ENCODE measurements at places on chromosomes 4 and X.

- no peak for ATAC-seq
These were observed 290.5 kb downstream of the BMPR1B start for GRCh38 chr4:95048296-95048695.

DNA sequence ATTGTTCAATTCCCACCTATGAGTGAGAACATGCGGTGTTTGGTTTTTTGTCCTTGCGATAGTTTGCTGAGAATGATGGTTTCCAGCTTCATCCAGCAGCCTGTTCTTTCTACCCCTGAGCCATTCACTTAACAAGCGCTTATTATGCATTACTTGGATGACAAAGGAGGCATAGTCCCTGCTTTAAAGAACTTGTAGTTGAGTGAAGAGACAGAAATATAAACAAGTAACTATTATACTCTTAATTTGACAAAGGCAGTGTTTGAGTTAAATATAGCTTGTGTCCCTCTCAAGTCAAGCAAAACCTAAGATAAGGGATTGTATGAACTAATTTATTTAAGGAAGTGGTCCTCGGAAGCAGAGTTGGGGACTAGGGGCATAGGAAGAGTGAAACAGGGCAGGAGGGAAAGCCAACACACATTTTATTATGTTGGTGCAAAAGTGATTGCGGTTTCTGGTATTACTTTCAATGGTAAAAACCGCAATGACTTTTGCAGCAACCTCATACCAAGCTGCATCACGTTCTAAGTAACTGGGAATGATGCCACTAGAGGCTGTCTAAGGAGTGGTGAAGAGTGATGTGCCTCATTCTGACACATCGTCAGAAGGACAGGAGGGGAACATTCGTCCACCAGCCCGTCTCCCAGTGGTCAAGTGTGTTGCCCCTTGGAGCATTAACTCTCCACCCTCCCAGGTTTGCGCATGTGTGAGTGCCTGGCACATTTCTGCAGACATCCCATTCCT is 41.8 kb downstream of the QDPR start:
- no peak for ATAC-seq

DNA sequence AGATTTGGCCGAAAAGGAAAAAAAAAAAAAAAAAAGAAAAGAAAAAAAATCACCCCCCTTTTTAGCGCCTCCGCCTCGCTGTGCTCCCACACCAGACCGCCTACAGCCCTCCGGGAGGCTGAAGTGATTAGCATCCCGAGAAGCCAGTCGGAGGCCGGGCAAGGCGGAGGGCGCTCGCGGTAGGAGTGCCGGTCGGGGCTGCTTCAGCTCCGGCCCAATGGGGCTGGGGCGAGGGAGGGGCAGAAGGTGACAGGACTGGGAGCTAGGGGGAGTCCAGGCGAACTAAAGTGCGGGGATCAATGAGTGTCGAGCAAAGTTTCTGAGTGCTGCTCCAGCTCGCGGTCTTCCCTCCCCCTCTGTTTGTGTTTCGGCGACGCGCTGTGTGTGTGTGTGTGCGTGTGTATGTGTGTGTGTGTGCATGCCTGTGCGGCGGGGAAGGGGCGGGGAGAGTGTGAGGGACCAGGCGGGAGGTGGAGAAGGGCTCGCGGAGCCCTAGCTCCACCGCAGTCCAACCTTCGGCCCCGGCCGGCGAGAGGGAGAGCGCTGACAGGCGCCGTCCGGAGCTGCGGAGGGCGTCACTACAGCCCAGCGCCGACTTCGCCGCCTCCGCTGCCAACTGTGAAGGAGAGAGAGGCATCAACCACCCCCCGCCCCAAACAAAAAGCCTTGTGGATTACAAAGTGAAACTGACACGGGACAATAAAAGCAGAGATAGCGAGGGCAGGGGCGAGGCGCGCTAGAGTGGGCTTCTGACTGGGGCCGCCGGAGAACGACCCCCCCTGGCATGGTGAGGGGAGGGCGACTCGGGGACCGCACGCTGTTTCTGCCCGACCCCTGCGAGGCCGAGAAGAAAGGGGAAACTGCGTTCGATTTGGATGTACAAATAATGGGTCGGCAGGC is at the start of gene FAT4:
Gene FAT4 (plus strand): TSS at position 280 of the 900 bp plus-strand sequence. CDS start 1,457 bp downstream, outside the sequence.
- peak; percentile 62 for ATAC-seq

DNA sequence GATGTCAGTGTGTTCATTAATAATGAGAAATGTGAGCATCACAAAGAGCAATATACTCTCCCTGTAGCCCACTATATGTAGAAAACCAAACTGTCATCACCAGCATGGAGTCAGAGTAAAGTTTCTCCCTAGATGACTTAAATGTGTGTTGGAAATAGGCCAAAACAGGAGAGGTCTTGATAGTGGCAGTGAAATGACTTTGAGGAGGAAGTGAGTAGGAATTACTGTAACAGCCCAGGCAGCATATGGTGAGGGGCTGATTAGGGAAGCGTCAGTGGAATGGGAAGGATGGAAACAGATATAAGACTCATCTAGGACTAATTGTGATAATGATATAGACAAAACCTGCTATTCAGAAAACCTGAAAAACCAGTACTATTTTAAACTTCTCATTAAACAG is 83.9 kb downstream of the ATXN3L start:
- ATAC-seq, result no peak

DNA sequence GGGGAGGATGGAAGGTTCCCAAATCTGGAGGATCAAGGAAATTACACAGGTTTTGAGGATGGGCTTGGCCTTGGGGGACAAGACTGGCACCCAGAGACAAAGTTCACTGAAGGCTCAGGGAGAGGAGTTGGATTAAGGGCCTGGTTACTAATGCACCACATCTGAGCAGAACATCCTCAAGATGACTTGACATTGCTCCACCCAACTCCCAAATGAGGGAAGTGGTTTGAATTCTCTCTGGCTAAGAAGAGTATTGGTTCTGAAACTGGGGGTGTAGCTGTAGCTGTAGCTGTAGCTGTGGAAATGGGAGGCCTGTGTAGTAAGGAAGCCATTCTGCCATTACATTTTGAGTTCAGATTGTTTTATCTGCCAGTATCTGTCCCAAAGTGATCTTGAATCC is 129.4 kb downstream of the RASL11B start:
- no peak for ATAC-seq

DNA sequence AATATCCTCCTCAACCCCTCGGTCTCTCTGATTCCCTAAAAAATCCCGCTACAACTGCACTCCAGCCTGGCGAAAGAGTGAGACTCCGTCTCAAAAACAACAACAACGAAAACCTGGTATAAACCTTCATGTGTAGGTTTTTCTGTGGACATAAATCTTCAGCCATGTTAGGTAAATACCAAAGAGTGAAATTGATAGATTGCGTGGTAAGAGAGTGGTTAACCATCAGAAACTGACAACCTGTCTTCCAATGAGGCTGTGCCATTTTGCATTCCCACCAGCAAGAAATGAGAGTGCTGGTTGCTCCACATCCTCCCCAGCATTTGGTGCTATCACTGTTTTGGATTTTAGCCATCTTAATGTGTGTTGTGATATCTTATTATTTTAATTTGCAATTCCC is 10.9 kb downstream of the TBC1D19 start:
- ATAC-seq, result no peak

GRCh38 chrX:153774576-153775292 is 6.1 kb upstream of the SRPK3 start:
- no peak for ATAC-seq

DNA sequence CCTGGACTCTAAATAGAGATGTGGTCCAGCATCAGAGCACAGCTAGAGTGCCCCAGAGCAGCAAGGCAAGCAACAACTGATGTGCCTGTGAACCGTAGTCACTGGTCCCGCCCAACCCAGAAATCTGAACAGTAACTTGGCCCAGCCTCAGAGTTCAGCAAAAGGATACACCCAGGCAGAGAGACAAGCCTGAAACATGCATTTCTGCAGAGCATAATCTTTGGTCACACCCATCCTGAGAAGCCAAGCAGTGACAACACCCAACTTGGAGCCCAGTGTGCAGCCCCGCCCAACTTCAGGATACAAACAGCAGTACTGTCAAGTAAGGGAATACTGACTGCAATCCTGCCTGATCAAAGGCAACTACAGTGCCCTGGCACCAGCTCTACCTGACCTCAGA is 78.9 kb downstream of the CCDC160 start:
- ATAC-seq, result no peak

- ATAC-seq, result no peak
These were observed 21.1 kb downstream of the SLC25A53 start for GRCh38 chrX:104135677-104136076.

- ATAC-seq, result no peak
These were observed 149.2 kb downstream of the CFAP299 start for GRCh38 chr4:80484712-80485111.

DNA sequence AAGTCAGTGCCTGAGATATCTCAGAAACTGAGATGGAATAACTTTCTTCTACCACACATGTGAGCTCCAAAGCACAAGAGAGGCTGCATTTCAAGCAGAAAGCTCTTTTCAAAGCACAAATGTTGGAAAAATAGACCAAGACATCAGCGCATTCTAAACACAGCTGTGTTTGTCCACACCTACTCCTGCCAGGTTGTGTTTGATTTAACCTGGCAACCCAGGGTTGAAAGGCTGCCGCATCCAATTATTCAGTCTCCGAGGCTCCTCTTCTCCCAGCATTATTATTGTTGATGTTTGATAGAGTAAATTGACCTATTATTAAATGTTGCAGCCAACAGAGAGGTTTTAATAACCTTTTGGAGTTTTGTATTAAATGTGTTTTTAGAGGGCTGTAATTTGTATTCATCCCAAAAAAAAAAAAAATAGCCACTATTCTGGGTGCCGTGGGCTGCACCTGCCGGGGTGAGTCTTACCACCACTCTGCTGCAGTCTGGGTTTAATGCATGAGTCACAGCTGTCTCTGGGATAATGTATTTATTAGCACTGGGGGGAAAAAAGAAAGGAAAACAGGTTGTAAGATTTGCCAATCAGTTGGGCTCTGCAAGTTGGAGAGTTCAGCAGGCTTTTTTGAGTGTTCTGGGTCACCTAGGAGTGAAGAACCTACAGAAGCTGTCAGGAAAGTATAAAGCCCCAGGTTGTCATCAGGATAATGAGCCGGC is 105.2 kb upstream of the NOCT start:
- ATAC-seq, result no peak

GRCh38 chr4:8533274-8533865 is 46.8 kb upstream of the GPR78 start:
- no peak for ATAC-seq

DNA sequence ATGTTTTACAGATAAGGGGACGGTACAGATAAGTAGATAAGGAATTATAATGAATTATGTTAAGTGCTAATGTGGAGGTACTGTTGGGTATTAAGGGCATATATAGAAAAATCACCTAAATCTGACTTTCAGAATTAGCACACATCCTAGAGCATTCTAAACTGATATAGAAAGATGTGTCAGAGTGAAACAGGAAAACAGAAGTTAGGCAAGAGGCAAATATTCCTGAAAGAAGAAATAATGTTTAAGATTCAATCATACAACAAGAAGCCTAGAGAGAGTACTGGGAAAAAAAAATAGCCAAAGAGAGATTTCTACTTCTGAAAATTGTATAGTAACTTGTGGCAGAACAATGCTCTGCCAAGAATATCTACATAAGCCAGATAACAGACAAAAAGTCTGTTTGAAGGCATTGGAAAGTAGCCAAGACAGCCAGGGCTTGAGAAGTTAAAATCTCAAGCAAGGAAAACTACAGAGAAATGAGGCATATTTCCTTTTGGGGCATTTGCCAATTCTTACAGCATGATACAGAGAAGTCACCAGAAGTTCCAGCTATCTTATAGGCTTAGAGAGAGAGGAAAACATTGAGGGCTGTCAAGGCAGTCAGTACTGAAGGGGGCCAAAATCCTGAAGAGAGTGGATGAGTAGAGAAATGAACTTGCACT is 646.0 kb downstream of the RPA4 start:
- ATAC-seq, result no peak

DNA sequence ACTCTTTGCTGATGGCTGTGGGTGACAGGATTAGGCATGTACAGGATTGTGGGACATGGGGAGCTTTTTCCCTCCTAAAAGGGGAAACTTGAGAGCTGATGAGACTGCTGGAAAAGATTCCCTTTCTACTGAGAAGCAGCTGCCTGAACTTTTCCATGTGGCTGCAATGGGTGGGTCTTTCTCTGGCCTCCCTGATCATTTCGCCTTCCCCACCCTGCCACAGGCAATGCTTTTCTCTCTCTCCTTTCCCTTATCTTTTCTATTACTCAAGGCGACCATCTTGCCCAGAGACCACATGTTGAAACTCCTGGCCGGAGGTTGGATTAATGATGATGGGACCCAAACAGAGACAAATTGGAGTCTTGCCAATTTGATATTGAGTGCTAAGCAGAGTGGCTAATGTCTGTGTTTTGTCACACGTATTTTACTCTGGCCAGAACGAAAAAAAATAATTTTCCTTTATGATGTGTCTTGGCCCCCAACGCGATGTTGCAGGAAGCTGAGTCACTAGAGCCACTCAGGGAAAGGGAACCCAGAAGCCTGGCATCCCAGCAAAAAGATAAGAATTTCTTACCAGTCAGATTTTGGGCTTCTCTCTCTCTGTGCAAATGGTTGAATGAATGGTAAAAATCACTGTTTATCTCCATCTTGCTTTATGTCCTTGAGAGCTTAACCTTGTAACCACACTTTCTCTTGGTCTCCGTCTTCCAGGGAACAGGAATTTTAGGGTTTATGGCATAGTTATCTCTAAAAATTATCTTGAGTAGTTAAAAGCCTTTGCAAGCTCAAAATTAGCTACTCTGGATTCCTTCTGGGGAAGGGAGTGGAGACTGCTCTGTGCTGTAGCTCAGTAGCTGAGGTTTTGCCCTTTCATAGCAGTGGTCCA is 19.4 kb upstream of the ATP8A1 start:
- no peak for ATAC-seq

DNA sequence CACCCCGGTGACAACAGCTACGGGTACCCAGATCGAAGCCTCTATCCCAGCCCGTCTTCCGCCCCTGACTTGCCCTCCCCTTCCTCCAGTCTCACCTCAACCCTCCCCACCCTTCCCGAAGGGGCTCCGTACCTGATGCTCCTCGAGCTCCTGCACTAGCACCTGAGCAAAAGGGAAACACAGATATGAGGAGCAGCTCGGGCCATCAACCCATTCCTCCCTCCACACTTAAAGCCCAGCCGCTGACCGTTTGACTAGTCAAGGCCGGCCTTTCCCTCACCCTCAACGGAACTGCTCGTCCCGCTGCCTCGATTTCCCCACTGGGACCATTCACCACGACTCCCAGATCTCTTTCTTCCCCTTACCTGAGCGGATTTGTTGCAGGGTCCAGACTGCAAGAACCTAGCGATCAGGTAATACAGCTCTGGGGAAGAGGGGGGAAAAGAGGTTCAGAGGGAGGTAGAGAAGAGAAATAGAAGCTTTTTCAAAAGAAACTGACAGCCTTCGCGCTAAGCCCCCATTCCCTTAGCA is 731 bp downstream of the BRWD3 start:
- ATAC-seq, result no peak

DNA sequence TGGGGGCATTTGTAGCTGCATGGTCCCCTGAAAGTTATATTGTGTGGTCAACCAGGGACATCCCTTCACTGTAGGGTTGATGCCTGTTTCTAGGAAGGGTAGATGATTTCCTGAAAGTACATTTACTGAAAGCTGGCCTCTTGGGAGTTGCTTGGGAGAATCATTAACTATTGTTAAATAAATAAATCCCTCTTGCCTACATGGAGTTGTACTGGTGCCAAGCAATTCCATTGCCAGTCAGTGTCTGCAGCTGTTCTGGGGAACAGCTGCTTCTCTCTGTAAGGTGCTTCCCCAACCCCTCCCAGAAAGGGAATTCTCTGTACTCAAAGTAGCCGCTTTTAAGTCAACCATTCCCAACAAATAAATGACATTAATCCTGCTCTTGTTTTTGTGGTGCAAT is 51.1 kb downstream of the C4orf51 start:
- no peak for ATAC-seq
